ENCODE measurements at places on chromosomes 3 and 15.

DNA sequence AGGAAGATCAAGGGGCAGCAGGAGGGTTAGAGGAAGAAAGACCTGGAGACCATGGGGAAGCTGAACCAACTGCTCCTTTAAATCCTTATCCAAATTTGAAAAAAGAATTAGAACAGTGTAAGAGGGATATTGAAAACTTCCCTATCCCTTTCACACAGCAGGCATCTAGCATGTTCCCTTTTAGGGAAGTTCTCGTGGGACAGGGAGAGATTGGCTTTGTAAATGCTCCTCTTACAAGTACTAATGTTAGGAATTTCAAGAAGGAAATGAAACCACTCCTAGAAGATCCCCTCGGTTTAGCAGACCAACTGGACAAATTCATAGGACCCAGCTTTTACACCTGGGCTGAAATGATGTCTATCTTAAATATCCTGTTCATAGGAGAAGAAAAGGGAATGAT is 41.5 kb downstream of the PPCDC start:
- no peak for DNase-seq

GRCh38 chr3:18556503-18557135 is 131.5 kb upstream of the SATB1 start:
- no peak for DNase-seq

- peak; percentile 70 for DNase-seq
Observed at GRCh38 chr15:79091204-79091867, 756 bp upstream of the RASGRF1 start.

DNA sequence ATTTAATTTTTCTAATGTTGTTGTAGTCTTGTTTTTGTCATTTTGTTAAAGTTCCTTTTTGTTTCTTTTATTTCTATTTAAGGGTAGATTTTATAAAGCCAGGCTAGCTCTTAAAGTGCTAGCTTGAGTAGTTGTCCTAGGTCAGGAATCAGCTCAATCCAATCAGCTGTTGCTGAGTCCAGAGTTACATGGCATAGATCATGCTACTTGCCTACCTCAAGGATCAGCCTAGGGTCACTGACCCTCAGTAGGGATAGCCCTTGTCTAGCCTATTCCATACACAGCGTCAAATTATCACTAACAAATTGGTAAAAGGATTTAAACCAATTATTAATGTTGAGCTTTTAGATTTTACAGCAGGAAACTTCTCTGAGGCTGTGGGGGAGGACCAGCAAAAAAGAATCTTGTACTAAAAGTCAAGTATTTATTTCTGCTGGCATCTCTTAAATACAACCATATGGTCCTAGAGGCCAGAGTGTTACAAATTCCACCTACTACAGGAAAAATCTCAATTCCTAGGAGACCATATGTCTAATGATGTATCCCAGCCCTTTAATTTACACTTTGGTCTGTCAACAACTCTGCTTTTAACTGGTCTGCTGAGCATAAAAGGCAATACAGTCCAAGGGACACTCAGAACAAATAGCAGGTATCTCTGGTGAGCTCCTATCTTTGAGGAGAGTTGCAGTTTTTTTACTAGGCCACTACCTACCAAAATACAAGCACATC is 138.3 kb upstream of the PTPRG start:
- DNase-seq = no peak

DNA sequence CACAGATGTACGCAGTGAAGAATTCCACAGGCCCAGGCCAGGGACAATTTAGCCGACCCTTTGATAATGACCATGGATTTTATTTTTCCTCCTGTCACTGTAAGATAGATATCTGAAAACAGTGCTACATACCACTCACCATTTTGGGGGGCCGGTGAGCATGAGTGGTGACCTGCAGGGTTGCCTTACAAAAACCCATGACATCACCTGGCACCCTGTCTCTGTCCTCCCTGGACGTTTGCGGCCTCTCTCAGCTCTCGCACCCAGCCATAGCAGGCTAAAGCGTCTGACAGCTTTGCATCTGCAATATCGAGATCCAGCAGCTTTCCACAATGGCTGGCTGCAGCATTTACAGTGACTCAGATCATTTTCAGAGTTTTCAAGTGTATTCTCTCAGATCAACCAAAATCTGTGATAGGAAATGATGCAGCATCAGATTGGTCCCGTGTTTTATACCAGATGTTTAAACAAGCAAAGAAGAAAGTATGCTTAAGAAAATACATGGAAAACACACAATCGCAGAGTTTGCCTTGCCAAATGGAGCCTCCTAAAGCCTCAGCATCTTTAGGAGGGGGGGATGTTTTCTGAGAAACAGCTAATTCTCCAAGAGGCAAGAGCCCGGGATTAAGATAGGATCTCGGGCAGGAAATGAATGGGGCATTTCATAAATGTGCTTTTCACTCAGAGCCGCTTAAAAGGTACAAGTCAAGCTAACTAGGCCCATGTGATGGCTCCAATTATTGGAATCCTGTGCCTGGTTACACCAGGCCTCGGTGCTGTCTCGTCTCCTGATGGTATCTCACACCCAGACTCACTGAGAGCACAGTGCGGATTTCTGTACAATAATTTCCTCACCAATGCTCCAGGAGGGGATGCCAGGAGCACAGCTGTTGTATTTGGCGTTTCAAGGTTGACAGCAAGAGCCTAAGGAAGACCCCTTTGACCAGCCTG is 257.3 kb downstream of the XXYLT1 start:
- DNase-seq = no peak

DNA sequence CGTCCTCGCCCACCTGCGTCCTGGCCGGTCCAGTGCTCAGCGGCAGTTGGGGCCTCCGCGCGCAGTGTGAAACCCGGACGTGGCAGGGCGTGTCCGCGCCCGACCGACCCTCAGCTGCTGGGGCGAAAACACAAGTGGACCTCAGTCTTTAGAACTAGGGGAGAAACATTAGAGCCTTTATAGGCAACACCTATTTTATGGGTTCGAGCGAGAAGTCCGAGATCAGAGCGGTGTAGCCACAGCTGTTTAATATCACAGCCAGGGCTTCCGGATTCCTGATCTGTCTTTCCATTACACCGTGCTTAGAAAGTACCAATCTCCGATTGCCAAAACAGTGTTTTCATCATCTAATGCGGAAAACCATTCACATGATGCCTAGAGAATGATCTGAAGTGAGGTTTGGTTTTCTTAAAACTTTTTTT is 506 bp downstream of the RAD51 start:
- no peak for DNase-seq

GRCh38 chr15:29438703-29439055 is 169.1 kb upstream of the NSMCE3 start:
- no peak for DNase-seq

GRCh38 chr3:48026098-48026497 is 9.9 kb upstream of the MAP4 start:
- no peak for DNase-seq

- DNase-seq = no peak
Observed at GRCh38 chr3:67619991-67620390, 34.4 kb downstream of the SUCLG2 start.

DNA sequence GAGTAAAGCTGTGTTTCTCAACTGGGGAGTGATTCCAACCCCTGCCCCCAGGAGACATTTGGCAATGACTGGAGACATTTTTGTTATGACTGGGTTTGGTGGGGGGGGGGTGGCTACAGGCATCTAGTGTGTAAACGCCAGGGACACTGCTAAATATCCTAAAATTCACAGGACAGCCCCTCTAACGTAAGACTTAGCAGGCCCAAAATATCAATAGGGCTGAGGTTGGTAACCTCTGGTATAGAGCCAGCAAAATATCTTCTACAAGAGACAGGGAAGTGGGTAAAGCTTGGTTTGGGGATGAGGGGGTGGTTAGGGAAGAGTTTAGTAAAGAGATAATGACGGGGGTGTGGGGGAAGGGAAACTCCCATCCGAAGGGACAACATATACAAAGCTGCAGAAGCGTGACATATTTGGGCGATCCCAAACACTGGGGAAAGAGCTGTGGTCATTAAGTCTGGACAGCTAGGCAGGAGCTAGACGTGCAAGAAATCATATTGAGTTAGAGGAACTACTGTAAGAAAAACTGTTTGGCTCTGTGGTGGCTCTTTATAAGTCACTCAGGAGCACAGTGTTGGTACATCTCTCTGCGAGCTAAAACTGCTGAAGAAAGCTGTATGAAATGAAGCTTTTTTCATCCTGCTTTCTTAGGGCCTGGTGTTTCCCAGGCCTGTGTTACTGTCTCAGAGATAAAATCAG is 697 bp upstream of the TRIM69 start:
- no peak for DNase-seq

DNA sequence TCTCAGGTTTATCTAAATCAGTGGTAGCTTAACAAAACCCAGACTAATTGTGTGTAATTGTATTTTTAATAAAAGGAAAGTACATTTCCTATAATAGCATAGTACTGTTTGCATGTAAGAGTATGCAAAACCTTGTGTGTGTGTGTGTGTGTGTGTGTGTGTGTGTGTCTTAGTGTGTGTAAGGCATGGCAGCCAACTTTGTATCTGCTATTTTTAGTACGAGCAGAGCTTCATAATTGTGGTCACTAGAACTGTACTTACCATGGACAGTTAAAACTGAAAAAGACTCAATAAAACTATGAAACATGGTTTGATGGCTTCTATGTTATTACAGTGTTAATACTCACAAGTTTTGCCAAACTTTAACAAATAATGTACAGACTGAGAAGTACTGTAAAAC is 6.2 kb downstream of the P2RY1 start:
- no peak for DNase-seq

DNA sequence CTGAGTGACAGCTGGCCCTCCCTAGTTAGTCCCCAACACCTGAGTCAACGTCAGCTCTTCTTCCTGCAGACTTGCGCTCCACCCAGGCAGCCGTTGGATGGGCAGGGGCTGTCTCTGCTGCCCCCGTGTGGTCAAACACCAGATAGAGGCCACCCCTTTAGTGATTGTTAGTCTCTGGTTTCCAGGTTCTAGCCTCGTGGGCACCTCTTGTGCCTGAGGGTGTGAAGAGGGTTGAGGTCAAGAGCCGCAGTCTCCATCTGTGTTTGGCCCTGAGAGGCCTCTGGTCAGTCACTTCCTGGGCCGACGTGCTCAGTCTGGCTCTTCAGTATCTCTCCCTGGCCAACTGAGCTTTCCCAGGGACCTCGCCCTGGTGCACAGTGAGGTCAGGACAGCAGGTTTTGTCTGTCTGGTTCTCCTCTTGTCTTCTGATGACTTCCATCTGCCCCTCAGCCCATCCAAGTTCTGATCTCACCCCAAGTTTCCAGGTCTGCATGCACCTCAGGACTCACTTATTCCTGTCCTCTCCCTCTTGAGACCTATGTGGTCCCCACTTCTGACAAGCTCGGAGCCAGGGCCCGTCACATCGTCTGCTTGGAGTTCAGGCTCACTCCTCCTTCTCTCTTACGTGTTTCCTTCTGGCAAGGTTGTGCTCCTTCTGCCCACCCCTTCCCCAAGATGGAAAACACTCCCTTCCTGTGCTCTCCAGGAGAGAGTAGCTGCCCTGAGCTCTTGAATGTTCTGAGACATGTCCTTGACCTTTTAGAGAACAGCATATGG is 20.9 kb downstream of the CD276 start:
- DNase-seq = peak; percentile 82

DNA sequence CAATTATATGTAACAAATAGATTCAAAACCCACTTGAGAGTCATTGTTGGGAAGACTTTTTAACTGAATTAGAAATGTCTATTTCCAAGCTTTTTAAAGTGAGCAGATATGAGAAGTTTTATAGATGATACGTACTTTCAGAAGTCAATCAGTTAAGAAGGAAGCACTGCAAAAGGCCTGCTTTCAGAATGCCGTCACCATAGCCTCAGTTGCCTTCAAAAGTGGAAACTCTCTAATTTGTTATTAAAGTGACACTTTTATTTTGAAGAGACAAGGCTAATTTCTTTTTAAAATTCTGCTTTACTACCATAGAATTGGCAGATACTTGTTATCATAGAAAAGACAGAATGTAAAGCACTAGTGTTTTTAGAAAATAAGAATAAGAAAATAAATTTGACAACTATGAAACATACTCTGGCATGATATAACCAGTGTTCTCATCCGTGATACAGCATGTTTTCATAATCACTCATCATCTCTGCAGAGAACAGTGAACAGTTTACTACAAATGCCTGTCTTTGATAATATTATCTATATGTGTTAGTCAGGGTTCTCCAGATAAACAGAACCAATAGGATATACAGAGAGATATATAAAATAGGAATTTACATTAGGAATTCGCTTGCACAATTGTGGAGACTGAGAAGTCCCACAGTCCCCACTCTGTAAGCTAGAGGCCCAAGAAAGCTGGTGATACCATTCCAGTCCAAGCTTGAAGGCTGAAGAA is 7.0 kb upstream of the PLD1 start:
- no peak for DNase-seq

DNA sequence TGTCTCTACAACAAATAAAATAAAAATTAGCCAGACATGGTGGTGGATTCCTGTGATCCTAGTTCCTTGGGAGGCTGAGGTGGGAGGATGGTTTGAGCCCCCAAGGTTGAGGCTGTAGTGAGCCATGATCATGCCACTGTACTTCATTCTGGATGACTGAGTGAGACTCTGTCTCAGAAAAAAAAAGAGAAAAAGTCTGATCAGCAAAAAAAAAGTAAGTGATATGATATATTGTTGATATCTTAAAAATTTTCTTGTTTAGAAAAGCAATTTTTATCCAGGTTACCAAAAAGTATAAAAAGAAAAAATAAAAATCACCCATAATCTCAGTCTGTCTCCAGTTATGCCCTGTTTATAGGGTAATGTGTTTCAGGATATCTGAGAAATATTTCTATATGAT is 251.4 kb downstream of the OTOL1 start:
- no peak for DNase-seq

GRCh38 chr3:22117091-22117490 is 366.1 kb upstream of the ZNF385D start:
- no peak for DNase-seq

DNA sequence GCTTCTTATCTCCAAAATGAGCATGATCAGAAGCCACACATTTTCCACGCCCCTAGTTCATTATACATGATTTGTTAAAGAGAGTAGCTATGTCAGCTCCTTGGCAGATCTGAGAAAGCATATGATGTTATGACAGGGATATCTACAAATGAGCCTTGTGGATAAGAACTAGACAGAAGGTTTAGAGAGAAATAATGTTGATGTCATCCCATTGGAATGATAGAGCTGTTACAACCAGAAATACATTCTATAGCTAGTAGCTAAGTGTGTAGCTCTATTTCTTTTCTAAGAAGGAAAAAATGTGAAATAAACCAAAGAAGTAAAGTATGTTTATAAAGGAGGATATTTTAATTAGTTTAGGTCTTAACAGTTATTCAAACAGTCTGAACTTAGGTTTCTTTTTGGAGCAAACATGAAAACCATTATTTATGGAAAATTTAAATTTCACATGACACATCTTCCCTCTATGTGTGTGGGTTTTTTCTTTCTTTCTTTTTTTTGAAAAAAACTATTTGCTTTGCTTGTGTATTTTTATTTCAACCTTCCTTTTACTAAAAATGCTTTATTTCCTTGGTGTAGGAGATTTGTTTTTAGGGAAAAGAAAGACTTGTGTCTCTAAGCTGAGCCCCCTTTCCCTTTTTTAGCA is 167.7 kb downstream of the GHSR start:
- DNase-seq = no peak
